ENCODE measurements at places on chromosomes 7 and 10.

- no peak for DNase-seq
Measured at GRCh38 chr7:121279060-121279620, 49.7 kb upstream of the WNT16 start.

GRCh38 chr7:132080467-132080866 lies 495.8 kb downstream of the PLXNA4 start:
- DNase-seq = no peak

DNA sequence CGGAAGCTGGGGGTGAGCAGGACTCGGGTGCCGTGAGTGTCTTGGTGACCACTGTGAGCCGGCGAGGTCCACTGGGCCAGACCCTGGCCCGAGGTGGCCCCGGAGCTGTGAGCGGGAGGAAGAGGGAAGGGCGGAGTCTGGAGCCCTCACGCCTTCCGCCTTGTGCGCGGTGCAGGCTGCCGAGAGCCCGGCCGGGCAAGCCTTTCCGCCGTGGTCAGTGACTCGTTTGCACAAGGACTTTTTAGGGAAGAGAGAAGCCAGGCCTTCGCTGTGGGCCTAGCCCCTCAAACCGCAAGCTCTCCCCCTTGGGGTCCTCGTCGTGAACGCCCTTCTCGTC lies 40.9 kb upstream of the ZNF32 start:
- no peak for DNase-seq

DNA sequence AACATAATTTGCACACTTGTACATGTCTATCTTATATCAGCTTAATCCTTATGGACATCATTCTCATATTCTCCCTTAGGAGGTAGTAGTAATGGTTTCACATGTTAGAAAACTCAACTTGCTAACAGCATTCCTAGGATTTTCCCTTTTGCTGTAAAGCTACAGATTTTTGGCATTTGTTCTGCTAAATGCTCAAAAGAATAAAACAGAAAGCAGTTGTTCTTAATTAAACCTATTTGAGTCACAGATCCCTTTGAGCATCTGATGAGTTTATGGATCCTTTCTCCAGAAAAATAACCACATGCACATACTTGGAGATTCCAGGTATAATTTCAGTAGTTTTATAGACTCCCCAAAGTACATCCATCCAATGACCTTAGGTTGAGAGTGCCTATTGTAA lies 122.9 kb upstream of the BET1 start:
- no peak for DNase-seq
